ENCODE measurements at places on chromosomes 4 and X. TPM values are rescaled to one million over a fixed set of nuclear protein-coding genes. Genes with fewer than 3 reads are reported as not detected.

DNA sequence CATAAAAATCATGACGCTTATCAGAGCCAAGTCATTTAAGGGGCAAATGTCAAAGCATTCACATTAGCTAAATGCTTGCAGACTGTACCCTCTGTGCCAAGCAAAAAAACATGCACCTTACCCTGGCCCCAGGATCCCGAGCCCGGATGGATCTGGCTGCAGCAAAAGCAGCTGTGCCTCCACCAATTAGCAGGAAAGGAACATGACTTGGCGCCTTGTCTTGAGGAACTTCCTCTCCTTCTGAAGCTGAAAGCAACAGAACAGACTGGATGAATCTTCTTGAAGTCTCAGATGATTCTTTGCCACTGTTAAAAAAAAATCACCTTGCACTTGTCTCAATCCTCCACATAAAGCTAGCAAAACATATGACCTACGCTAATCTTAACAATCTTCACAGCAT, 18.0 kb downstream of the AIFM1 start:
- no peak for DNase-seq

The TENM3 gene
- polyA plus RNA-seq, result 21.5 TPM

DNA sequence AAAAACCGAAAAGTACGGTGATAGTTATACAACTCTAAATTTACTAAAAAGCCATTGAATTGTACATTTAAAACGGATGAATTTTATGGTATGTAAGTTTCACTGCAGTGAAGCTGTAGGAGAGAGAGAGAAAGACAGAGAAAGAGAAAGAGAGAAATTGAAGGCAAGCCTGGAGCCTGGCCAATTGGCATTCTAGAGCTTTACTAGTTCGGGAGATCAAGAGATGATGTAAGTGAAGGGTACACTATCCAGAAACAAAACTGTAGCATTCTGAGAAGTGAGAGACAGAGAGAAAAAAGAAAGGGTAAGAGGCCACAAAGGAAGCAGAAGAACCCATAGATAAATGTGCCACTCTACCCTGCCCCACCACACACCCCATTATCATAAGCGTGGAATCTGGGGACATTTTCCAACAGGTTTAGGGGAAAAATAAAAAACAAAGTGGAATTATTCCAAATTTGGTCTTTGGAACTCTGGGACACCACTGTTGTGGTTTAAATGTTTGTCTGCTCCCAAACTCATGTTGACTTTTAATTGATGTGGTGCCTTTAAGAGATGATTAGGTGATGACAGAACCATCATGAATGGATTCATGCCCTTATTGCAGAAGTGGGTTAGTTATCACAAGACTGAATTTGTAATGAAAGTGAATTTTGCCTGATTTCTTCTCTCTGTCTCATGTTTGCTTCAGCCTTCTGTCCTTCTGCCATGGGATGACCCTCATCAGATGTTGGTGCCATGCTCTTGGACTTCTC, 123.0 kb upstream of the PLS3 start:
- no peak for DNase-seq

- peak; percentile 65 for DNase-seq
Observed at GRCh38 chr4:138182838-138183426, 59.2 kb downstream of the SLC7A11 start.

The HERC6 gene
- 7.3 TPM for polyA plus RNA-seq

The FGD1 gene
- 22.3 TPM for polyA plus RNA-seq

- no peak for DNase-seq
Observed at GRCh38 chrX:105553118-105553517, 269.2 kb upstream of the NRK start.

The USP26 gene
- not detected for polyA plus RNA-seq

The GAGE13 gene
- polyA plus RNA-seq, result not detected

- no peak for DNase-seq
Observed at GRCh38 chr4:146330392-146330791, 116.1 kb downstream of the REELD1 start.

DNA sequence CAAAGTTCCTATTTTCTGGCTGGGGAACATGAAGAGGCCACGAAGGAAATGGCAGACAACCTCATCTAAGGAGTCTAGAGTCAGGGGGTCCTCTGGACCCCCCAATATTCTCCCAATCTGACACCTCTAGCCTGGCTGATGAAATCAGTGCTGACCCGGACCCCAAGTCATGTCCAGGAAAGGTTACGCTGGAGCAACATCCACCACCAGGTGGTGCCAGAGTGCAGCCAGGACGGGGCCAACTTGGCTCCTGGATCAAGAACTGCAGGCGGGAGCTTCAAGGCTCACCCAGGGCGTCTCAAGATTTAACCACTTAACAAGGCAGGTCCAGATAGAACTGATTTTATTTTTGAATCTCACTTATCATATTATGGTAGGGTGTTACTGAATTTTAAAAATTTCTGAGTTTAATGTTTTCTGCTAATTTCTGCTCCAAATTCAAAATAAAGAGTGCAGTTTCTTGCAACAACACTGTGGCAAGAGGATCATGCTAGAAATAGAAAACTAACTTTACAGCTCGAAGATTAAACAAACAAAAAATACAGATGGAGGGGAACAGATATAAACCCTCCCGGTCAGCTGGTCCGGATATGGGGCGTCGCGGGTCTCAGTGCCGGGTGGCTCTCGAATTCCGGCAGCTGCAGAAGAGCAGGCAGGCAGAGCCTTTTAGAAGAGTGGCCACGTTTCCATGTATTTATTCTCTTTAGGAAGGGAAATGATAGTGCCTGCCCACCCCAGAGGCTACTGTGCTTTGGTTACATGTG, 135.5 kb downstream of the AFAP1 start:
- peak; percentile 73 for DNase-seq

GRCh38 chrX:136572030-136572429, 40.0 kb downstream of the VGLL1 start:
- DNase-seq, result no peak

DNA sequence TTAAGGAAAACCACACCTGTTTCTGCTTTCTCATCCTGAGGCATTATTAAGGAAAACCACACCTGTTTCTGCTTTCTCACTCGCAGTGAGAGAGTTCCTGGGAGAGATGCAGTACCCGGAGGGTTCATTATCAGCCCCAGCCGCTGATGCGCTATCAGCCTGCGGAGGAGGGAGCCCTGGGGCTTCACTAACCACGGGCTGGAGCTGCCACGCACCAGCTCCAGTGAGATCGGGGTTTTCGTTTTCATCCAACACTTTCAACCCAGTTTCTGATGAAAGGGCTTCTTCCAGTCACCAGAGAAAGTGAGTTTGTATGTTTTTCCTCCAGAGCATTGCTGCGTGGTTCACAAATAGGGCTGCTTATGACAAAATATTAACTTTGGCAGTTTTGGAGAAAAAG, 93.2 kb upstream of the PRKX start:
- DNase-seq, result no peak

DNA sequence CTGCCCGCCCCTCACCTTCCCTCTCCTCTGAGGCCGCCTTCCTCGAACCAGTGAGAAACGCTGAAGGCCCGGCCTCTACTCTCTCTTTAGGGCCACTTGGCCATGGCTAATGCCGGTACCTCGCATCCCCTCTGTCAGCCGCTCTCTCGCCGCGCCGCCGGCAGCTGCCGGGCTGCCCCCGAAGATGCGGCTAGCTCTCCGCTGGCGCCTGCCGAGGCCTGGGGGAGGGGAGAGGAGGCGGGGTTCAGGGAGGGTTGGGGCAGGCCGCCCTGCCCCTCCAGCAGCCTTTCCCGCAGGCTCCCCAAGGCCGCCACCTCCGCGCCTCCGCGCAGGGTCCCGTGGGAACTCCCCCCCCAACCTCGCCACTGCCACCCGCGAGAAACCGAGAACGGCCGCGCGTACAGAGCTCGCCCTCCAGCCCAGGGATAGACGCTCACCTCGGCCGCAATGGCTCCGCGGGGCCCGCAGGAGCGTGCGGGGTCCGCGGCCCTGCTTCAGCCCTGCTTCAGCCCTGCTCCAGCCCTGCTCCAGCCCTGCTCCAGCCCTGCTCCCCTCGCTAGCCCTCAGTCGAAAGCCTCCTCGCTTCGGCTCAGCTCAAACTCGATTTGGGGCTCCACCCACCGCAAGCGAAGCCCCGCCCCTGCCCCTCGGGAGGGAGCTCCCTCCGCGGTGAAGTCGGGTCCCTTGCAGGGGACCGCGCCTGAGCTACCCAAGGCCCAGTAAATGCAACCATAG, at the start of gene HUWE1:
Gene HUWE1 (minus strand): TSS at position 569 of the 735 bp plus-strand sequence. CDS start 32,612 bp downstream, outside the sequence.
- peak; percentile 72 for DNase-seq

The BTK gene
- polyA plus RNA-seq, result 2.0 TPM

The COX7B2 gene
- not detected for polyA plus RNA-seq

The GPR173 gene
- 13.8 TPM for polyA plus RNA-seq

DNA sequence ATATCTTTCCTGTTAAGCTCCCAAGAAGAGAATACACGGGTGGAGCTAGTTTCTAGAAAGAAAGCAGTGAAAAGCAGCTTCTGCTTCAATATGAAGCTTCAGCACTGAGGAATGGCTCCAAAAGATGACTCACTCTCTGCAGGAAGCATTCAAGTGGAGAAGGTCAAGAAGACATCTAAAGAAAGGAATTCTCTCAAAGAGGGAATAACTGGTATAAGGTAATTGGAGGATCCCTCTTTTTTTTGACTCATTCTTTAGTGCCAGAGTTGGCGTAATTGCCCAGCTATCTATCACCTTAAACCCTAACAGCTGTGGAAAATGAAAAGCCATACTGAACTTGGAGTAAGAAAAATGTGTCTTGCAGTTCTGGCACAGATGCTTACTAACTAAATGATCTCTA, 3.5 kb downstream of the EDA2R start:
- DNase-seq, result no peak

DNA sequence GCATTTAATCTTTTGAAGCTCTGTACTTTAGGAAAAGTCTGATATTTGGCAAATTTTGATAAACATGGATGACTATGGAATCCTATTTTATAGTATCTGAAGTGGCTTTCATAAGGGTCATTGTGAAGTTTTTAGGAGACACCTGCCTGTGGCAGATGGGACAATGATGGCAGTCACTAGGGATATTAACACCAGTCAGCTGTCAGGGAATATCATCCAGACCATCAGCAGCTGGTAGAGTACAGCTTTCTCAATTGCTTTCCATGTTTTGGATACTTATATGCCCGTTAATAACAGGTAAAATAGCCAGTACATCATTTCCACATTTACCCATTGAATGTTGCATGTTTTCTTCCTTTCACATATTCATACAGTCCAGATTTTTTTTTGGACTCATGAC, 39.1 kb downstream of the NPNT start:
- DNase-seq, result no peak
